MG63 (cell line): ENCODE measurements at places on chromosomes 6 and 20. TPM values are rescaled to one million over a fixed set of nuclear protein-coding genes. Genes with fewer than 3 reads are reported as not detected.

GRCh38 chr6:105389543-105389942 is 13.3 kb downstream of the PREP start:
- no peak for DNase-seq

- peak; percentile 26 for DNase-seq
Observed at GRCh38 chr6:38271081-38271480, 368.6 kb downstream of the BTBD9 start.

GRCh38 chr6:128252341-128253176 is 267.8 kb downstream of the PTPRK start:
- no peak for DNase-seq

SLC18B1 gene
- total RNA-seq = 7.3 and 34.0 TPM in 2 replicates

DNA sequence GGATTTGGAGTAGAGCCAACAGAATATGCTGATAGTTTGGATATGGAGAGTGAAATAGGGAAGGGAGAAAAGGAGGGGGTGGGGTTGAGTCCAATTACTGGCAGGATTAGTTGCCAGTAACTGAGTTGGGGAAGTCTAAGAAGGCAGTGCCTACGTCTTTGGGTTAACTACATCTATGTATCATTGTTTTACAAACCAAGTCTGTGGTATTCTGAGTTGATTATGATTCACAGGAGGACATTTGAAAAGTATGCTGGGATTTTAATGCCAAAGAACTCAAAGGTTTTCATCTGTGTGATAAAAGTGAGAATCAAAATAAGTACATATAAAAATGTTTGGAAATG is 14.7 kb downstream of the DSE start:
- no peak for DNase-seq

SLC17A3 gene
- 0.86 TPM in 1 of 2 replicates, not detected in the other for total RNA-seq

- DNase-seq = no peak
Observed at GRCh38 chr6:104928141-104928540, 28.8 kb upstream of the LIN28B start.

DNA sequence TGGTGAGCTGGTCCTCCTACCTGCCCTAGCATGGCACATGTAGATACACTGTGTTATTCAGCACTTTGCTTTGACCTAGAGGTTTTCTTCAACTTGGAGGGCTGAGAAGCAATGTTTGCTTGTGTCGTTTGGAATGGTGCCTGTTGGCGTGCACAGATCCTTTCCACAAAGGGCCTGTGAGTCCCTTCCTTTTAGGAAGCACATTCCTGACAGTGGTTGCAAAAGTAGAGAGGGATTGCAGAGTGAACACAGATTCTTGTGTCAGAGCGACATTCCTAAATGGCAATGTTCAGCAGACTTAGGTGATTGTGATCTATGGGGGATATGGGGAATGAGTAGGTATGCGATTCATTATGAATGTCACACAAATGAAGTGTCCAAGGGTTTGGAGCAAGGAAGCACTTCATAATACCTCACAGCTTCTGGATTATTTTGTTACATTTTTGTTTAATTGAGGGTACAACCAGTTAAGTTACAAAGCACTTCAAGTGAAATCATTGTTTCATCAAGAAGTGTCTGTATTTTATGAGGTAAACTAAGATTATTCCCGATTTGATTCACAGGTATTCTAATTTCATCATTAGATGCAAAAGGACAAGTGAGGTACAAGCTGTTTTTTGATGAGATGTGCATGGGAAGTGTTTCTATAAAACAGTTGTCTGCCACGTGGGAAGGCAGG is 713 bp upstream of the RNF144B start:
- no peak for DNase-seq

- peak; percentile 83 for DNase-seq
Observed at GRCh38 chr6:30154709-30155519, 6.1 kb downstream of the TRIM10 start.

DNA sequence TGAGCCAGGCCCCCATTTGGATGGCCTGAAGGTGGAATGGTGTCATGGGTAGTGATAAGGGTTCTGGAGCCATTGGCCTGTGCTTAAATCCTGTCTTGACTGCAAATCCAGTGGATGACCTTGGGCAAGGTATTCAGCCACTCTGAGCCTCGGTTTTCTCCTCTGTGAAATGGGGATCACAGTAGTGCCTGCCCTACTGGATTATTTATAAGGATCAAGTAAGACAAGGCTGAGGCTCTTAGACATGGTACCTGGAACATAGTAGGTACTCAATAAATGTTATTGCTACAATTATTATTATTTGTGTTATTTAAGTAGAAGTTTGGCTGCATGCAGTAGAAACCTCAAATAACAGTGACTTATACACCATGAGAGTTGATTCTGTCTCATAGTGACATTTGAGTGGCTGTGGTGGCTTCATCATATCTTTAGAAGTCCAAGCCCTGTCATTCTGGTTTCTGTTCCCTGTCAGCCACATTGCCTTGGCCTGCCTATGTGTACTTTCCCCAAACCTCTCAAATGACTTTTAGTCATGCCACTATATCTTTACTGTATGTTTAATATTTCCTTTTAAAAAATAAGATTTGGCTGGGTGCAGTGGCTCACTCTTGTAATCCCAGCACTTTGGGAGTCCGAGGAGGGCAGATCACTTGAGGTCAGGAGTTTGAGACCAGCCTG is 37.6 kb upstream of the CHMP4B start:
- DNase-seq = no peak

GRCh38 chr6:133610971-133611370 is 277.9 kb upstream of the TCF21 start:
- DNase-seq = peak; percentile 83

DNA sequence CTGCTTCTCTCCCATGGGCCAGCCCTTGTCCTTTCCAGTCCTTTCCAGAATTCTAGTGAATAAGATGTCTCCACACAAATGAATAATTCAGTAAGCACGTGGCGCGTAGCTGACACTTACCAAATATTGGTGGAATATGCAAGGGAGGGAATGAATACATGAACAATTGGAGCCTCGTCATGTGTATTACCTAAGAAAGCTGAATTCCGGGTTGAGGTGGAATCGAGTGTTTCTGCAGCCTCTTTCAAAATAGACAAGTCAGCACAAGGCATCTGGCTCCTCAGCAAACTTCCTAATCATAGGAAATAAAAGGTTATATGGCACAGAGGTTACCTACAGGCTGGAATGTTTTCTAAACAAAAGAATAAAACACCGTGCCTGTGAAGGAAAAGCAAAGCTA is 47.0 kb upstream of the NT5E start:
- DNase-seq = no peak

DNA sequence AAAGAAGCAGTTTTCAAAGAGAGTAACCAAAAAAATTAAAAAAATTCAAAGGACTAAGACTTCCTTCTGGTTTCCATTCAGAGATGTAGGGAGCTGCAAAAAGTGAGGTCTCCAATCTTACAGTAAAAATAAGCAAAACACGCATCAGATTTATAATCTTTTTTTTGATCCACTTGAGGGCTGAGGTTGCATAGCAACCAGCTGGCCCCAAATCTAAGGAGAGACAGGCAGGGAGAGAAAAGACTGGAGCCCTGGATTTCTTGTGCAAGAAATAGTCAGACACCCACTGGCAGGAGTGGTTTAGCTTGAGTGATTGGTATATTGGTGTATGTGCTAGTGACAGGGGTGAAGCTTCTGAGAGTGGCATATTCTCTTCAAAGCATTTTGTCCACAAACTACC is 135.9 kb upstream of the FUT9 start:
- no peak for DNase-seq

SMIM8 gene
- 7.5 and 10.9 TPM in 2 replicates for total RNA-seq

- DNase-seq = peak; percentile 71
Observed at GRCh38 chr6:13079096-13079723, 249.1 kb downstream of the TBC1D7 start.

VGLL2 gene
- total RNA-seq = not detected in 2 replicates

PDE7B gene
- 1.8 and 4.0 TPM in 2 replicates for total RNA-seq

GRCh38 chr6:37515712-37516075 is 16.0 kb upstream of the CCDC167 start:
- DNase-seq = no peak
